ENCODE measurements at places on chromosomes 2 and 18.
A peak's percentile ranks its signal among the peaks of the same experiment; 100 is the strongest.

GRCh38 chr18:79682894-79683625 lies 3.5 kb downstream of the CTDP1 start:
- DNase-seq: no peak

DNA sequence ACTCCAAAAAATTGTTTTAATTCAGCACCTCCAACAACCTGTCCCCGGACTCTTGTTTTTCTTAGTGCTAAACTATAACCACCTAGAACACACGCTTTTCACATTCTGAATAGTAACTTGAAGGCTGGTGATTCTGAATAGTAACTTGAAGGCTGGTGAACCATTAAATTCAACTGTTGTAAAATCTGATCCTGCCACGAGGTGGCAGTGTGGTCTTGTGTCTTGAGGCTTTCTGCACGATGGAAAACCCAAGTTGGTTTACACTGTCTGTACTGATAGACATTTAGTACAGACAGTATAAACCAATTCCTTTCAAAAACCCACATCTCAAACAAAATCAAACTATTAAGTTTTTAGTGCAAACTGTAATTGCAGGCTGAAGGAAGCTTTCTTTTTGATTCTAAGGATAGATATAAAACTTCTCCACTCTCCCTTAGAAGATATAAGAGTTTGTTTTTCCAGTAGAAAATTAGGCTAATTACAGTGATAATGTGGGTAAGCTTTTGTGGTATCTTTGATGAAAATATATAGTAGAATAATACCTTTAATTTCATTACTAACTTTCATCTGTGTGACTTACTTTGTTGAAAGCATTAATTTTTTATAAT lies 57.6 kb downstream of the VAPA start:
- no peak for DNase-seq

DNA sequence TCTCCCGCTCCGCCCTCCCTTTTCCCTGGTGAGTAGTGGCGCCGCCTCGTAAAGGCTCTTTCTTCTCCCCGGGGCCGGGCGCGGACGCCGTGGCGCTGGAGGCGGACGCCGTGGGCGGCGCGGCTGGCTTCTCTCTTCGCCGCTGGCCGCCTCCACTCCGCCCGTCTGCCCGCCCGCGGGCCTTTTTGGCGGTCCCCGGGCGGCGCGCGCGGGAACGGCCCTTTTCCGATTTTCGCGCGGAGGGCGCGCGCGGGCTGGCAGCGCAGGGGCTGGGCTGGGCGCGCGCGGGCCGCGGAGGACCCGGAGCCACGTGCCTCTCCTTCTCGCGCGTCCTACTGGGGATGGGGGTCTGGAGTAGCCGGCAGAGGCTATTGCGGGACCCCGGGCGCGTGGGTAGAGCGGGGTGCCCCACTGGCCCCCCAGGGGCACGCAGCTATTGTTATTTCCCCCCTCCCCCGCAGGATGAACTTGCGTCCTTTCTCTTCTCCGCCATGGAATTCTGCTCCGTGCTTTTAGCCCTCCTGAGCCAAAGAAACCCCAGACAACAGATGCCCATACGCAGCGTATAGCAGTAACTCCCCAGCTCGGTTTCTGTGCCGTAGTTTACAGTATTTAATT lies 472 bp downstream of the SLC20A1 start:
- DNase-seq: no peak

GRCh38 chr2:196131949-196132925 lies 39.1 kb downstream of the STK17B start:
- no peak for DNase-seq

DNA sequence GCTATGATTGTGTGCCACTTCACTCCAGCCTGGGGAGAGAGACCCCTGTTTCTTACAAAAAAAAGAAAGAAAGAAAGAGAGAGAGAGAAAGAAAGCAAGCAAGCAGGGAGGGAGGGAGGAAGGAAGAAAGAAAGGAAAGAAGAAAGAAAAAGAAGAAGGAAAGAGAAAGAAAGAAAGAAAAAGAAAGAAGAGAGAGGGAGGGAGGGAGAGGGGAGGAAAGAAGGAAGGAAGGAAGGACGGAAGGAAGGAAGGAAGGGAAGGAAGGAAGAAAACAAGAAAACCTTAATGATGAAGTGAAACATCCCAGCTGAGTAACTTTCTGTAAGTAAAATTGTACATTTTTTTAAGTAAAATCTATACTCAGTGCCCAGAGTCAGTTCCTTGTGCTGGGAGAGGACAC lies 75.5 kb upstream of the GLS start:
- no peak for DNase-seq

DNA sequence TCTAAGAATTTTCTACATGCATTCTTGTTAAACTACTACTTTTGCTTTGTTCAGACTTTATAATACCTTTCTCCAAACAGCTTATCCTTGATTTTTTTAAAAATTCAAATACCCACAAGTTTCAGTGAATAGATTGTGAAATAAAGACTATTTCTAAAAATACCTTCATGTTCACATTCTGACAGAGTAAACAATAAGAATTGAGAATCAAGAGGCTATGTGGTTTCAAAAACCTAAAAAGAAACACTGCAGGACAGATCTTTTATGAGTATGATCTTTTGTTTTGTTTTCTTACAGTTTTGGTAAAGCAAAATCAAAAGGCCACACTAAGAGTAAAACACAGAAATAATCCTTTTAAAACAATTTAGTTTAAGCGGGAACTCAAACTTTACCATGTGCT lies 21.2 kb downstream of the ALS2 start:
- no peak for DNase-seq

- DNase-seq: no peak
Measured at GRCh38 chr2:222468346-222468745, 44.0 kb downstream of the SGPP2 start.

DNA sequence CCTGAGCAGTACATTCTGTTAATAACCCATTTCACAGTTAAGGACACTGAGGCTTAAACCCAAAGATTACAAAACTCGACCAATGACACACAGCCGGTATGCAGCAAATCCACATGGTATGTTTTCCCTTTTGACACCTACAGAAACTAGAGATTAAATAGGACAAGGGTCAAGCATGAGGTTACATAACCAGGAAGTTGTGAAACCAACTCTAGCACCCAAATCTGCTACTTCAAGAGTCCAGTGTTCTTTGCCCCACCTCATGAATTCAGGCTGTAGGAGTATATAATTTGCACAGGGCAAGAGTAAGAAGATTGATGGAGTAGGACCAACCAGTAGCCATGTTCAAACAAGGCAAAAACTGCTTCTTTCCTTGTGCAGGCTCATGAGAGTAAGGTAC lies 249.8 kb downstream of the BCL11A start:
- no peak for DNase-seq

- DNase-seq: peak; percentile 54
Measured at GRCh38 chr18:49249521-49249920, 210.9 kb downstream of the DYM start.

DNA sequence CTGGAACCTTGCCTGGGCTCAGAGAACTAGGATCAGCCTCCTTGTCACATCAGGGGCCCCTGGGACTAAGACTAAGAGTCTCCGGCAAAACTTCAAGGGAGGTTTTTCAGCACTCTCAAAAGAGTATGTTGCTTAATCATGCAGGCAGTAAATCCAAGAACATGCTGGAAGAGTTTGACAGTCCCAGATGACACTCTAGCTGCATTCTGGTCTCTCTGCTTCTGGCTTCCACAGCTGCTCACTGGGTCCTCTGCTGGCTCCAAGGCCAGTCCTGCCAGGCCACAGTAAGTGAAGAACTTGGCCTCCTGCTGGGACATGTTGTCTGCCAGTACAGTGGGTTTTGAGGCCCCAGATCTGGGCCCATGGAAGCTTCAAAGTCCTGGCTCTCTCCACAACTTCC lies 45.2 kb upstream of the IL1RL1 start:
- DNase-seq: no peak

GRCh38 chr18:51946946-51947345 lies 393.1 kb upstream of the DCC start:
- DNase-seq: no peak

DNA sequence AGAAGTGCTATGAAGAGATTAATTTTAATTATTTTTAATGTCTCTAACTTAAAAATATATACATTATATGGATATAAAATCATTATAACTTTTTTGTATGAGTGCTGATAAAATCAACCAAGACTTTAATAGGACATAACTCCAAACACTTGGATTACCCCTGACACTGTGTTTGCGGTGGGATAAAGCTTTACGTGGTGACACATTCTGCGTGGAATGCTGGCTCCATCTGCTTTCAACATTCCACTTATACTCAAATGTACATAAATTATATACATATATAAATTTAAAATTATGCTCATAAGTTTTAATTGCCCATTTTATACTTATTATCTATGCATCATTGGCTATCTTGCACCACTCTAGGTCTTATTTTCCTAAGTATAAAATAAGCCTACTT lies 30.5 kb downstream of the LINC00305 start:
- DNase-seq: no peak

GRCh38 chr2:31651267-31651666 lies 70.5 kb upstream of the SRD5A2 start:
- DNase-seq: no peak

- DNase-seq: no peak
Measured at GRCh38 chr2:234973008-234973407, 21.2 kb downstream of the SH3BP4 start.

GRCh38 chr2:223734346-223734745 lies 103.0 kb downstream of the AP1S3 start:
- DNase-seq: no peak

- no peak for DNase-seq
Measured at GRCh38 chr2:104733226-104733943, 120.5 kb upstream of the POU3F3 start.

GRCh38 chr18:416930-417329 lies 83.6 kb downstream of the COLEC12 start:
- DNase-seq: no peak

GRCh38 chr2:25341011-25341727 lies 556 bp downstream of the DNMT3A start:
- no peak for DNase-seq

- no peak for DNase-seq
Measured at GRCh38 chr2:173589604-173590275, 235.1 kb downstream of the CDCA7 start.

DNA sequence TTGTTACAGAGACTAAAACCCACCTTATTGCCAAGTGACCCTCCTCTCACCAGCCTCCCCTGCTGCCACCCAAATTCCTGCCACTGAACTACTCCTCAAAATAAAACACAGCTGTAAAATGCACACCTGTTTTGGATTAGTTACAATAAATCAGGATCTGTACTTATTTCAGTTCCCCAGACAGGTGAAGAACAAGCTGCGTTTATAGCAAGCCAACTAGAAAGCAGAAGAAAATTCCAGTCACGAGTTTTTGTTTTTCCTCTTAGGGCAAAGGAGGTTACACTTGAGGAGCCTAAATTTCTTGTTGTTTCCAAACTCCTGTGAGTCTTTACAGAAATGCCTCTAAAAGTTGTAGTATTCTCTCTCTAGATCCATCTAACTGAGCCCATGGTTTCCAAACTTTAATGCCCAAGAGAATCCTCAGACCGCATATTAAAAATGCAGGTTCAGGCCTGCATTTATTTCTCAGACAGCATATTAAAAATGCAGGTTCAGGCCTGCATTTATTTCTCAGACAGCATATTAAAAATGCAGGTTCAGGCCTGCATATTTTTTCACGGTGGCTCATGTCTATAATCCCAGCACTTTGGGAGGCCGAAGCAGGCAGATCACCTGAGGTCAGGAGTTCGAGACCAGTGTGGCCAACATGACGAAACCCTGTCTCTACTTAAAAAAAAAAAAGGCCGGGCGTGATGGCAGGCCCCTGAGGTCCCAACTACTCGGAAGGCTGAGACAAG lies 62.2 kb downstream of the ALPK2 start:
- DNase-seq: no peak

DNA sequence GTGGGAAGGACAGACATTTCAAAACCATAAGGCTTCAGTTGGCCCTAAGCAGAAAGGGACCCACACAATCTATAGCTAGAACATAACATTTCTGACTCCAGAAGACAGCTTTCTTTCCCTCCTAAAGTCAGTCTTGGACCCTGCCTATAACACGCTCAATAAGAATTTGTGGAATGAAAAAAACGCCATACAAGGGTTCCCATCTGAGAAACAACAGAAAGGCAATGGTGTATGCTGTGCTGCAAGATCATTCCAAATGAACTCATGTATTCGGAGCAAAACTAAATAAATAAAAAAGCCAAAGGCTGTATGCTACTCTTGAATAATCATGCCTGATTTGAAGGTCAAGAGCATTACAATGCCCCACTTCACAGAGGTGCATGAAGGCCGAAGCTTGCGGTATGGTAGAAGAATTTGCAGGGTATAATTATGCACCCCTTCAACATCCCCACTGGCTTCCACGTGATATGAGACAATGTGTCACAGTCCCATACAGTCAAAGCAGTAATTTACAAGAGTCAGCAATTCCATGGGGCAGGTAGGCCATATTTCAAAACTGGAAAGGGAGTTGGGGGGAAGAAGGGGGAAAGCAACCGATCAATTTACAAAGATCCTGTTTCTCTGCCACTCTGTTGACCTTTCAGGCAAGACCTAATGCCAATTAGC lies 61.4 kb upstream of the SLC14A2 start:
- no peak for DNase-seq

DNA sequence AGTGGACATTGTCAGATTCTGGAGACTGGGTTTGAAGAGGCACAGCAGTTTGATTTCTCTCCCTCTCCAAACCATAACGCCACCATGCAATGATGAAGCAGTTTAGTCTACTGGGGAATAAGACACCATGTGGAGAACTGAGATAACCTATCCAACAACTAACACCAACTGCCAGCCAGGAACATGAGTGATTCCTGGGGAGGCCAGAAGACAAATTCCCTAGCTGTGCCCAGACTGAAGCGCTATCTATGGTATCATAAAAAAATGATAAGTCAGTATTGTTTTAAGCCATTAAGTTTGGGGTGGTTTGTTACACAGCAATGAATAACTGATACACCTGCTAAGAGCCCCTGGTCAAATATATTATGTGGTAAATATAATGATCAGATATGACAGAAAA lies 129.3 kb downstream of the EXOC6B start:
- no peak for DNase-seq

DNA sequence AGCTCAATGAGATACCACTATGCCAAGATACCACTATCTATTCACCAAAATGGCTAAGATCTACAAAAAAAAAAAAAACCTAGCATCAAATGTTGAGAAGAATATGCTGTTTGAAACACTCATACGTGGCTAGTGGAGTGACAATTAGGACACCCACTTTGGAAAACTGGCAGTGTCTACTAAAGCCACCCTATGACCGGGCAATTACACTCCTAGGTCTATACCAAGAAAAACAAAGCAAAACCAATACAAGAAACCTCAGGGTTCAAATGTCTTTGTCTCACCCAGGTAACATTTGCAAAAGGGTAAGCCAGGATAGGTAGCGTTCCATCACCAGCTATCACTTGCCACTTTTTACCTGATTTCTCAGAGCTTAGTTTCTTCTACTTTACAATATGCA lies 123.6 kb upstream of the CAB39 start:
- no peak for DNase-seq

GRCh38 chr2:148338541-148338940 lies 306.0 kb upstream of the EPC2 start:
- DNase-seq: no peak

GRCh38 chr2:27705851-27706622 lies 42.3 kb downstream of the SLC4A1AP start:
- peak; percentile 94 for DNase-seq
